ENCODE measurements at places on chromosomes 16 and 17.

- no peak for DNase-seq
These were observed 7.6 kb upstream of the CYTH1 start for GRCh38 chr17:78789663-78790181.

DNA sequence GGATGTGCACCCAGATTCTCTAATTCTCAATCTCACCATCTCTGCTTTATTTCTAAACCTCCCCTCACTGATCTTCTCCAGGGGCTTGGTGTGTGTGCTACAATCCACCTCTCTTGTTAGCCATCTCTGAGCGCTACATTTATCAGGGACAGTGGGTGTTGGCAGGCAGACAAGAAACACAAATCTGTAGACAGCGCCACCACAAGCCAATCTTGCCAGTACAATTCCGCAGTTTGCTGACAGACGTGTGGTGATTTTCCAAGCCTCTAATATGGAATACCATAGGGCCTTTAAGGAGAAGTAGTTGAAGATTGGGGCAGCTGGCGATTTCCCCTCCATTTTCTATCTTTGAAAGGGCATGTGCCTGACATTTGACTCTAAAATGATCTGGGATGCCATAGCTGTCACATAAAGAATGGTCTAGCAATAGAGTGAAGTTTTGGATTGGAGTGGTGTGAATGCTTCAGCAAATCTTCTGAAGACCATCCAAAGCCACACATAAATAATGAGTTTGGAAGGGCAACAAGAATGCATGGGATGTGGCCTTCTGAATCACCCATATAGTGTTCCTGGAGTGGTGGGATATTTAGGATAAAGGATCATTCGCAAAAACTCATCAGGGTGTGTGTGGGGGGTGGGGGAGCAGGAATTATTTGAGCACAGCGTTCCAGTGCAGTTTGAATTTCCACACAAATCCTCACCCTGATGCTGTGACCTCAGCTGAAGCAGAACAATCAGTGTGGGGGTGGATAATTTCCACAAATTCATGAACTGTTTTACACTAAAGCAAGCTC, 12.0 kb upstream of the ANKFN1 start:
- DNase-seq: no peak

- no peak for DNase-seq
These were observed 2.7 kb upstream of the TRAF7 start for GRCh38 chr16:2152695-2153506.

DNA sequence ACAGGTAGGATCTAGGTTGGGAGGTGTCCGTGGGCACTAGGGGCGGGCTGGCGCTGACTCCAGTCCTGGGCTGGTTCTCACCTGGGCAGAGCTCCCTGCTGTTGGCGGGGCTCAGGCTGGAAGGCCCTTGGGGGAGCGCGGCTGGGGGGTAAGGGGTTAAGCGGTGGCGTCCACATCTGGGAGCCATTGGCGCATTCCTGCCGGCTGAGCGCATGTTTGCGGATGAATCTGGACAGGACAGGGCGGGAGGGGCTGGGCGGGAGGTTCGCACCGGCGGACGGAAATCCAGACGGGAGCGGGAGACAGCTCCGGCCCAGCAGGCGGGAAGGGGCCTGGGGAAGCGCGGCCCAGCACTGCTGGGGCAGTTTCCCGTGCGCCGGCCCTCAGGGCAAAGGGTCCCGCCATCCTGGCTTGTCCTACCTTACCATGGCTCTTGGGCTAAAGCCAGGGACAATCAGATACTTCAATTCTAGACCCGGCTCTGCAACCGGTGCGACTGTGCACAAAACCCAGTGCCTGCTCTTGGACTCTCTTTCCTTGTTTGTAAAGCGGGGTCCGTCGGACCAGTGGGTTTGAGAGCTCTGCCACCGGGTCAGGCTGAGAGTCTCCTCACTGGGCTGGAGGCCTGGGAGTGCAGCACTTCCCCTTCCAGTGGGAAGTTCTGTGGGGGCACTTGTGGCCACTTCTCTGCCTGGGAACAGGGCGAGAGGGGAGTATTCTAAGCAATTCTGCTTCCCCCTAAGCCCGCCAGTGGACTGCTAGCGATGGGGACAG, 7.8 kb downstream of the RARA start:
- DNase-seq: peak; percentile 66

DNA sequence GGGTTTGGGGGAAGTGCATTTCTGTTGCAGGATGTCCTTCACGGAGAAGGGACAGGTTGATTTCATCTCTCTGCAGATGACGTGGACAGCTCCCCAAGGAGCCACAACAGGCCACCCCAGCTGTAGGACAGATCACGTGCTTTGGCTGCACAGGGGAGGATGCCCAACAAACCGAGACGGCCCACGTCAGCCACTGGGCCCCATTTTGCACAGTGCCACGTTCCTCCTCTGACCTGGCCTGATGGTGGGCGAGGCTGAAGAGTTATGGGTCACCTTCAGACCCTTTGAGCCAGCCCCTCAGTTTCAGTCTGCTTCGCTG, 9.0 kb upstream of the RHBDL3 start:
- DNase-seq: no peak

DNA sequence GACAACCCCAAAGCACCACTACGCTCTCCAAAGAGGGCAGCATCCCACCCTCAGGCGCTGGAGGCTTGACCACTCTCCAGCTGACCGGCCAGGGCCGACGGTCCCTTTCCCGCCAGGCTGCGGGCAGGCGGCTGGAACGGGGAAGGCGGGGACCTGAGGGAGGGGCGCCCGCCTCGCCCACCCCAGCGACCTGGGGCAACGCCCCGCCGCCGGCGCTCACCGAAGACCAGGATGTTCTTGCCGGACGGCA, 431 bp downstream of the DYNC1LI2 start:
- DNase-seq: no peak

DNA sequence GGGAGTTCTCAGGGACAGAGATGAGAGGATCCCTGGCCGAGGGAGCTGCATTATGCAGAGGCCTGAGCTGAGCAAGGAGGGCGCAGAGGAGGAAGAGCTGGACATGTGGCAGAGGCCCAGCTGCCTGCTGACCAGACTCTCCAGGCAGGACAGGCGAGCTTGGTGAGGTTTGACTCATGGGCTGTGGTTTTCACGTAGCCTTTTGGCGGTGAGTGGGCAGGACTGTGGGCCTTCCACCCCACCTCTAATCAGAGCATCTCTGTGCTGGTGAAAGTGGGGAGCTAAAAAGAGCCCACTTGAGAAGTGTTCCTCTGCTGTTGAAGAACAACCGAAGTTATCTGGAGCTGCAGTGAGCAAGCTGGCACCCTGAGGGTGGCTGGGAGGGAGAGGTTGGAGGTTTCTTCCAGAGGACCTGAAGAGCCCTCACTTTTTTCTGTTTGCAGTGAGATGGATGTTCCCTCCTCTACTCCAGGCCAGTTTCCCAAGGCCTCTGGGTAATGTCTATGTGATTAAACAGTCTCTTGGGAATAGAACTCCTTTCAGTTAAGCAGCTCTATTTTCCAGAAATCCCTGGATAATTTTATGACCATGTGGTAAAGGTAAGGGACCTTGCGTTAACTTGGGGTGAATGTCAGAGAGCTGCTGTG, 11.9 kb downstream of the EPN2 start:
- no peak for DNase-seq

DNA sequence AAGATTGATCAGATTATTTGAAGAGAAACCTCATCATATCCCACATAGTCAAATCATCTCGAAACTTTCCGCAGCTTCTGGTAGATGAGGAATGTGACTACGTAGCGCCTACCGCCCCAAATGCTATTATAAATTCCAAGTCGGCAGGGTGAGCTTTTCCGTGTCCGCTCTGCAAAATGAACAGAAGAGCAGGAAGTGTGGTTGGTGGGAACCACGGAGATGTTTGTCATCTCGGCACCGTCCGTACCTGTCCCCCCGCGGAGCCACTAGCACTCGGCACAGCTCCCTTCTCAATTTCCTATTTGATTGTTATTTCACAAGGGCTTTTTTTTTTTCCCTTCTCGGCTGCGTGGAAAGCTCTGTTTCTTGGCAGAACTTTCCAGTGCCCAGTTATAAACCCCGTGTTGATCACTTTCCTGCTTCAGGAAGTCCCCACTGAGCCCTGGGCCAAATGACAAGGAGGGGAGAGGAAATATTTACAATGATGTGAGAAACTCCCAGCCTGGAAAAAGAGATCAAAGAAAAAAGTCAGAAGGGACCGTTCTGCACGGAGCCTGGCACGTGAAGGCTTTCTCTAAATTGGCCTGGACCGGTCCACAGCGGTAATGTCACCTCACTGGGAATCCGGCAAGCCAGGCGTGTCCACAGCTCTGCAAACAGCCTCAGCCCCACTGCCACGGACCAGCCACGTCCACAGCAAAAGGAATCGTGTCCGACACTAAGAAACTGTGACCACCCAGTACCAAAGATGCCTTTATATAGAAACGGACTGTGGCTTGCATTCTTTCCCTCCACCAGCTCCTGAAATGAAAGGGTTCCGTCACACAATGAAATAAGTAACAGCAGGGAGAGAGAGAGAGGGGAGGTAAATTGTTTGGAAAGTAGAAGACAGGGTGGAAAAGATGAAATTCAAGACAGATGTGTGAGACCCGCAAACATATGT, 65.0 kb downstream of the MRM3 start:
- no peak for DNase-seq

GRCh38 chr16:1174477-1175357, 21.8 kb downstream of the CACNA1H start:
- no peak for DNase-seq

- peak; percentile 83 for DNase-seq
These were observed 1.6 kb upstream of the GAST start for GRCh38 chr17:41710472-41711090.

- no peak for DNase-seq
These were observed 43.6 kb upstream of the CACNG4 start for GRCh38 chr17:66920950-66921349.

DNA sequence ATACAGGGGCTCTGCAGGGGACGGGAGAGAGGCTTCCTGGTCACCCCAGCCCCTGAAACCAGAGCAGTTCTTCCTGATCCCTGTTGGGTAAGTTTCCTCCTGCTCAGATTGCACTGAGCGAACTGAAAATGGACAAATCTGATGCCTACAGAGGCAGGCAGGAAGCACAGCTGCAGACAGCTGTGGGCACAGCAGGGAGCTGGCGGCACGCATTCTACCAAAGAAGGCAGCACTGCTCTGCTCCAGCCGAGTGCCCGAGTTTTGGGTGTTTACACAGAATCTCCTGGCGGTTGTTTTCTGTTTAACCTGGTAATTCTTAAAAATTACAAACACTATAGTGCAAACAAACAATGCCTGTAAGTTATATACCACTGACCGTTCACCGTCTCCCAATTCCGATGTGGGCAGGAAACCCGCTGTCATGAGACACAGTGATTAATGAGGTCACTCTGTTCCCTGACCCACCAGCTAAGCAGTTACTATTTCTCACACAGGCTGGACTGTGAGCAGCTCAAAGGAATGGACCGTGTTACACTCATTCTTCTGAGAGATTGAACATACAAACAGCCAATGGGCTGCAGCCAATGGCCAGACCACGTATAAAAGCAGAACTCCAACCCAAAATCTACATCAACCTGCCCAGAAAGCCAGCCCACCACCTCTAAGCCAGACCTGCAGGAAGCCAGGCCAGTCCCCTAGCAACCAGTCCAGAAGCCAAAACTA, 25.5 kb downstream of the NSMCE1 start:
- peak; percentile 67 for DNase-seq

DNA sequence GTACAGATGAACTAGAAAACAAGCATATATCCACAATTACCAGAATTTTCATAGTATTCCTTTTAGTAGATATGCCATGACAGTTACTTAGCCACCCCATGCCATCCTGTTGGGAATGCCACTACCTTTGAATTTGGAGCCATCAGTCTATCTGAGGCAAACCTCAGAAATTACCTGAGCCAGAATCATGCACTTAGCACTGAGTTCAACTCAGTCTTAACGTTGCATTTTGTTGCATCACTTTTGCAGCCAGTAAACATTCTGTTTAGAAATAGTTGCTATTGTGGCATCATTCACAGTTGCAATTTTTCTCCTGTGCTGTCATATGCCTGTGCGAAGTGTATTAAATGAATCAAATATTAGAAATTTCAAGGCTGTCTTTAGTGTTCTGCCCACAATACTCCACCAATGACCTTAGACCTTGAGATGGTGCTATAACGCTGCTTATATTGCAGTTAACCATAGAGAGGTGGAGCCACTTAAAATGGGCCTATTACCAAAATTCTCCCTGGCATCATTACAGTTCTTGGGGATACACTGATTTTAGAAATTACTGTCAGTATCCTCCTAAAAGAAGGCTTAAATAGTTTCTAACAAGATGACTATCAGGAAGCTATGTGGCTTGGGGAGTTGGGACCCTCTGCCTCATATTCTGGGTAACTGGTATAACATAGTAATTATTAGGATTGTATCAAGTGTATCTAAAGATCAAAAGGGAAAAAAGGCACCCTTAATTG, 11.1 kb downstream of the PTRH2 start:
- DNase-seq: no peak

GRCh38 chr16:11092788-11093571, 148.6 kb downstream of the CLEC16A start:
- DNase-seq: no peak

GRCh38 chr16:10957771-10958482, 13.6 kb downstream of the CLEC16A start:
- no peak for DNase-seq

- DNase-seq: no peak
These were observed 4.0 kb downstream of the UNC13D start for GRCh38 chr17:75839942-75840798.

DNA sequence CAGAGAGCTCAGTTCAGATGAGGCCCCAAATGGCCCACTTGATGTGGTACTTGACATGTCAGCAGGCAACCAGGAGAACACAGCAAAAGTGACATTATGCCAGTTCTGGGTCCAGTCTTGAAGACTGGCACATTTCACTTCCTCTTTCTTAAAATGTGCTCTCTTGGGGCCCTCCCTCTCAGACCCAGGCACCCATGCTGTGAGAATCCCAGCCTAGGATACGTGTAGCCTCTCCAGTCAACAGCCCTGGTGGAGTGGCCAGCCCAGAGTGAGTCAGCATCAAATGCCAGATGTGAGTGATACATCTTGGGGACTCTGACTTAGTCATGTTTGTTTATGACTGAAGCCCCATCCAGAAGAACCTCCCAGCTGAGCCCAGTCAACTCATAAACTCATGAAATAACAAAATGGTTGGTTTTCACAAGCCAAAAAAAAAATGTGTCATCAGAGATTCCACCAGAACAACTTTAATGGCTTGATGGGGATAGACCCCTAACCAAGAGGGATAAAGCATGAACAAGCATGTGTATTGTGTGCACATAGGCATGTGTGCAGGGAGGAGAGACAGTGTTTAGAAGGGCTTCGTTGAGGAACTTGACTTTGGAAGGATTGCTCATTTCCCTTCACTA, 82.5 kb upstream of the TNRC6C start:
- peak; percentile 22 for DNase-seq

Data from Caki2 (cell line).